Activated naive CD4-positive, alpha-beta T cell treated with Interleukin-2 at 50 U/mL for 16 hours (primary cell): ENCODE measurements at places on chromosomes 2 and 18.

- DNase-seq, result no peak
Observed at GRCh38 chr2:159758686-159759085, 39.3 kb downstream of the CD302 start.

- no peak for DNase-seq
Observed at GRCh38 chr18:40583671-40584070, 1371.4 kb upstream of the PIK3C3 start.

DNA sequence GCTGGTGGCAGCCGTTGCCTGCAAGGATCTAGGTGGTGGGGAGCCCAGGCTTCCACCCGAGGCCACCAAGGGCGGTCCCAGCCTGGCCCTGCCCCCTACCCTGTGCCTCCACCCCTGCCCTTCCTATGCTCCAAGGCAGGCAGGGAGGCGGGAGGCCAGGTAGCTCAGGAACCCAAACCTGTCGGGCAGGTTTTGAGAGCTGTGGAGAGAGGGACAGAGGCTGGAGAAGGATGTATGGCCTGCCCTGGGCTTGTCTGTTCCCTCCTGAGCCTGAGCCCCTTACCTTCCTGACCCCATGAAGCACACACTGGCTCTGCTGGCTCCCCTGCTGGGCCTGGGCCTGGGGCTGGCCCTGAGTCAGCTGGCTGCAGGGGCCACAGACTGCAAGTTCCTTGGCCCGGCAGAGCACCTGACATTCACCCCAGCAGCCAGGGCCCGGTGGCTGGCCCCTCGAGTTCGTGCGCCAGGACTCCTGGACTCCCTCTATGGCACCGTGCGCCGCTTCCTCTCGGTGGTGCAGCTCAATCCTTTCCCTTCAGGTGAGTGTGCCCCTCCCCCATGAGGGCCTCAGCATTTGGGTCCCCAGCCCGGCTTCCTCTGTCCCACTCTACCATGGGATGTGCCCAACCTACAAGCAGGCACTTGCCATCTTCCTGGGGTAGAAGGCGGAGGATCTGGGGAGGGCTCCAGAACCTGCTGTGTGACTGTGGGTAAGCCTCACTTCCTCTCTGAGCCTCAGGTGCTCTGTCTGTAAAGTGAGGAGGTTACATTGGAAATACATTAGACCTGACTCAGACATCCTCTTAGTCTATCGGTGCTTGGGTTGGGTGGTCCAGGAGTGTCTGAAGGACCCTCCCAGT lies at the start of gene PROM2:
Gene PROM2 (plus strand): TSS at position 159 of the 860 bp plus-strand sequence. CDS start 137 bp downstream, at position 296.
- DNase-seq, result no peak

GRCh38 chr2:183866666-183867065 lies 731.7 kb upstream of the ZNF804A start:
- no peak for DNase-seq

- DNase-seq, result peak; percentile 78
Observed at GRCh38 chr2:28359222-28360057, 33.2 kb upstream of the FOSL2 start.

DNA sequence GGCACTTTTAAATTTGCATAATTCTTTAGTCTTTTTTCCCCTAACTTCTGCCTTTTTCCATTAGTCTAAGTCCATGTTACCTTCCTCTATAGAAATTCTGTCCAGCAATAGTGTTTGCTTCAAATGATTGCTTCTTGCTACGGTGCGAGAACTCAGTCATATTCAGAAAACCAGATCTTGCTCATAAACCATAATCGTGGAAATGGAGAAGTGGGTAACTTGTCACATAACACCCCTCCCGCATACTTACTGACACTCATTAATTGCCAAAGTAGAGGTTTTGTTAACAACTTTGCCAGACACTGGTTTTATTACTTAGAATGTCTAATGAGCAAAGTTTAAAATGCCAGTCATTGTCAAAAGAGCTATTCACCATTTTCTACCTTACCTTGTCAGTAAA lies 94.3 kb upstream of the TWSG1 start:
- no peak for DNase-seq

DNA sequence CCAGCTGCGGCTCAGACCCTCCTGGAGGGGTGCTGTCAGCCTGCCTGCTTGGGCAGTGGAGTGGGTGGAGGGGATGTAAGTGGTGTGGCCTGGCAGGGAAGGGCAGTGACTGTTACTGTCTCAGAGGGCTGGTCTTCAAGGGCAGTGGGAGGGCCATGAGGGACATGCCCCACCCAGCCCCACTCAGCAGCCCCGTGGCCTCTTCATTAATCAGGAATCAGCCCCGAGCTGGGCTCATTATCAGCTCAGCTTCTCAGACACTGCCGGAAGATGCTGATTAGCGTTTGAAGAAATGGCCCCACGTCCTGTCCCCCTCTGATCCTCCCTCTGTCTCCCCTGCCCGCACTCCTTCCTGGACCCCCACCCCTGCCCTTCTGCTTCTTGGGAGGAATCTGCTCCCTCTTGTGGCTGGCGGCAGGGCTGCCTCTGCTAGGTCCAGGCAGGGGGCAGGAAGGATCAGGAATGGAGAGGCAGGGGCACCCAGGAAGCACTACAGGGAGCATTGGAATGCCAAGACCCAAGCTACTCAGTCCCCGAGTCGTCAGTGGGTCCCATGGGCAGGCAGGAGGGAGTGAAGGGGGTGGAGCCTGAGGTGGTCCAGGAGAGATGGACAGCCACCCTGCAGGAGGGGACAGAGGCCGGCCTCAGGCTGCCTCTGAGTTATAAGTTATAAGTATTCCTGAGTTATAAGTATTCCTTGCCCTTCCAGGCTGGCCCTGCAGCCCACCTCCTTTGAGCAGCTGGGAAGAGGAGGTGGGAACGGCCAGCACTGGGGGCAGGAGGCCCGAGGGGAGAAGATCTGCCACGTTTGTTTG lies 7.0 kb downstream of the ASIC4 start:
- no peak for DNase-seq

DNA sequence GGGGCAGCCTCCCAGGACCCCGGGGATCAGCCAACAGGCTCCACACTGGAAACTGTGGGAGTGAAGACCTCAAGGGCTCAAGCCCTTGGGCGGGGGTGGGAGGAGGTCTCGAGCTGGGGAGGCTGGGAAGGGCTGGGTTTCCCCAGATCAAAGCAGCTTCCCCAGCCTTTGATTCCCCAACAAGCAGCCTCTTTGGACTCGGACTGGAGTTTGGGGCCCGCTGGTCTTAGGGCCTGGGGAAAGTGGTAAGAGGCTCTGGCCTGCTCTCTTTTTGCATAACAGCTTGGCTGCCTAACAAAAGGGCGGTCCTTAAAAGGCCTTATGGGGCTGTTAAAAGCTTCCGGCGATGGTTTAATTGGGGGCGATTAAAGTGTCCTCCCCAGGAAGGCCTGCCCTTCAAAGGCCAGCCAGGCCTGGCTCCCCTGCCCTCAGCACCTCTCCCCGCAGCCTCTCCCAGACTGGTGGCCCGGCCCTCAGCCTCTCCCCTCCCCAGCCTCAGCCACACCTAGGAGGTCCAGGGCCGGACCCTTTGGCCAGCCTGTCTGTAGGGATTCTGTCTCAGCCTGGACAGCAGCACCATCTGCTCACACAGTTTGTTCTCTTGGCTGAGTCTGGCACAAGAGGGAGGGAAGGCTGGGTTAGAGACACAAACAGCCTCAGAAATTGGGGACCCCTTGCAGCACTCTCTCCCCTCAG lies 39.6 kb downstream of the ZFP36L2 start:
- no peak for DNase-seq

DNA sequence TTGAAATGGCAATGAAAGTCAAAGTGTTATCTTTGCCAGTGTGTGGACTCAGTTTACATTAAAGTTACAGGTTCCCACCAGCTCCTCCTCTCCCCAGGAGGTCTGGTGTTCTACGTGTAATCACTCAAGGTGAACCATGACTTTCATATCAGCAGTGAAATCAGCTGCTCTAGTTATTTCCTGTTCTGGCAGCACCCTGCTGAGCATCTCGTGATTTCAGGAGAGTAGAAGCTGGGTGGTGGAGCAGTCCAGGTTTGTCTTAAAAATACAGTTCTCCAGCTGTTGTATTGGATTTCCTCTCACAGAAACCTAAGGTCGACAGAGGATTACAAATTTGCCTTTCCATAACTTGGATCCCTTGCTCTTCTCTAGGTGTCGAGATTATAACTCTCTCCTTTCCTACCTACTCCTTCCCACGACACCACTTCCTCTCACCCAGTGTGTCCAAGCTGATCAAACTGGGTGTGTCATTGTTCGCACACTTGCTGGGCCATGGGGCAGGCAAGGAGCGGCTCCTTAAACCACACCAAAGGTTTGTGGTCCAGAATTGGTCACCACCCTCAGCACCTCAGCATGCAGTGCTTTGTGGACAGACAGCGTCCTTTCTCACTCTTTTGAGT lies 13.0 kb upstream of the ARHGAP25 start:
- DNase-seq, result peak; percentile 27

DNA sequence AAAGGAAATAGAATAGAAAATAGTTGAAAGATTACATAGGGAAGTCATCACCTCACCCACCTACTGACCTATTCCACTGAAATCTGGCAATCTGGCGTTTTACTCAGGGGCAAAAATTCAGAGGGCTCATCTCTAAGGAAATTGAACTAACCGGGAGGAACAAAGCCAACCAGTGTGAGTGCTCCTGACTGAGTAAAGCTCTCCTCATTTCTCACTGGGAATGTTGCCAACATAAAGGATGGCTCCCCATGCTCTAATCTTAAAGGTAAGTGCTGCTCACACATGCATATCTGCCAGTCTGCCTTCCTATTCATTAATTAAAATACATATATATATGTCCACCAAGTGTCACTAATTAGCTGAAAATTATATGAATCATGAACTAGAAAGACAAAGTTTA lies 13.5 kb upstream of the DOK6 start:
- no peak for DNase-seq
